ENCODE measurements at places on chromosomes 1 and 21. TPM values are rescaled to one million over a fixed set of nuclear protein-coding genes. Genes with fewer than 3 reads are reported as not detected.

The GUCA2B gene
- not detected for total RNA-seq

The C1QB gene
- not detected for total RNA-seq

The RGL1 gene
- total RNA-seq, result 67.2 TPM

The EFHD2 gene
- total RNA-seq, result 32.5 TPM

The LCE2A gene
- total RNA-seq, result not detected

The OXCT2 gene
- not detected for total RNA-seq

The AGT gene
- total RNA-seq, result 0.13 TPM

The CNTN2 gene
- total RNA-seq, result not detected

The CNR2 gene
- not detected for total RNA-seq

The PADI1 gene
- total RNA-seq, result 0.72 TPM

The KIF17 gene
- total RNA-seq, result 0.28 TPM

The SRSF10 gene
- total RNA-seq, result 208 TPM

The PPIAL4G gene
- total RNA-seq, result not detected

The NR5A2 gene
- total RNA-seq, result not detected

The DDAH1 gene
- total RNA-seq, result 32.5 TPM

The NCSTN gene
- total RNA-seq, result 58.0 TPM

The UMODL1 gene
- total RNA-seq, result not detected

The C1orf185 gene
- total RNA-seq, result not detected

The ARMH1 gene
- total RNA-seq, result 0.26 TPM

The AK5 gene
- total RNA-seq, result 0.94 TPM

The KRTAP21-2 gene
- total RNA-seq, result not detected

The PPFIA4 gene
- 2.5 TPM for total RNA-seq

The RPAP2 gene
- total RNA-seq, result 31.8 TPM

The OR2L8 gene
- not detected for total RNA-seq

The ATP6V1G3 gene
- total RNA-seq, result 0.71 TPM

The FAM72C gene
- 15.6 TPM for total RNA-seq

The RBM11 gene
- 319 TPM for total RNA-seq

The BNIPL gene
- total RNA-seq, result 1.5 TPM

The ADAMTS4 gene
- 28.6 TPM for total RNA-seq

The ITLN1 gene
- total RNA-seq, result not detected

The CBS gene
- 166 TPM for total RNA-seq

The CASQ2 gene
- total RNA-seq, result 0.15 TPM

The SLC35F3 gene
- total RNA-seq, result 22.7 TPM

The TCHHL1 gene
- total RNA-seq, result not detected

The TAF1A gene
- 19.3 TPM for total RNA-seq

The AJAP1 gene
- total RNA-seq, result not detected

The RNF207 gene
- 6.4 TPM for total RNA-seq

The TMEM82 gene
- total RNA-seq, result not detected

The KRTAP11-1 gene
- total RNA-seq, result not detected

The EXTL2 gene
- 23.1 TPM for total RNA-seq

The CD2 gene
- total RNA-seq, result not detected

The HSD11B1 gene
- total RNA-seq, result not detected

The AGTRAP gene
- 33.5 TPM for total RNA-seq

The BGLAP gene
- total RNA-seq, result 2.8 TPM

The MLLT11 gene
- total RNA-seq, result 108 TPM

The NUDT4B gene
- not detected for total RNA-seq

The WNT3A gene
- total RNA-seq, result not detected
